ENCODE measurements at places on chromosomes 3 and 15.

DNA sequence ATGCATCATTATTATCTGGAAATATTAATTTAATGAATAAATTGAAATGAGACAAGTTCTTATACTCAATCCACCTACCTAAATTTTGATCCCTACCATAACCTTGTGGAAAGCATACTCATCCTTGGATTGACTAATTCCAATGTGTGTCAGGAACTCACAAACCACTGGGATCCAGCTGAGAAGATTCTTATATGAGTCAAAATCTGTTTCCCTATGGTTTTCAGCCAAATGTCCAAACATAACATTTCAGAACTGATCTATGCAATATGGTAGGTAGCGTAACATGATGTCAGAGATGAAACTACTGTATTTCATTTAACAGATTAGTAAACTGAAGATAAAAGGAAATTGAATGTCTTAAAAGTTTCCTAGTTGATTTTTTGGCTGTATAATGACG lies 250.0 kb downstream of the PLOD2 start:
- no peak for DNase-seq

DNA sequence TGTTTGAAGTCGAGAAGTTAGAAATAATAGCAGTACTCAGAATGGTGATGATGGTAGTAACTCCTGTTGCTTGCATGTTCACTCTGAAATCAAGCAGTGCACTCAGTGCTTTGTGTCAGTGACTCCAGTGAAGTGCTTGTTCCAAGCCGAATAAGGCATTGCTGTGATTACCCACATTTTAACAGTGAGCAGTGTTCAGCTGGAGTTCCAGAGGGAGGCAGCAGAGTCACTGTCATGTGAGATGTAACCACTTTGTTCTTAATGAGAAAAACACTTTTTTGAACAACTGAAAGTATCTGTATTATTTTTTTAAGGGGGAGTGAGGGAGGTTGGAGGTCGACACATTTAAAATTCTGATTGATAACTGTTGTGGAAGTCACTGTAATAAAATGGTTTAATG lies 3.7 kb downstream of the MDFIC2 start:
- no peak for DNase-seq

- peak; percentile 88 for DNase-seq
Observed at GRCh38 chr3:11283139-11283475, 10.9 kb downstream of the ATG7 start.

GRCh38 chr3:189947948-189948723 lies 172.6 kb downstream of the P3H2 start:
- DNase-seq = peak; percentile 18

DNA sequence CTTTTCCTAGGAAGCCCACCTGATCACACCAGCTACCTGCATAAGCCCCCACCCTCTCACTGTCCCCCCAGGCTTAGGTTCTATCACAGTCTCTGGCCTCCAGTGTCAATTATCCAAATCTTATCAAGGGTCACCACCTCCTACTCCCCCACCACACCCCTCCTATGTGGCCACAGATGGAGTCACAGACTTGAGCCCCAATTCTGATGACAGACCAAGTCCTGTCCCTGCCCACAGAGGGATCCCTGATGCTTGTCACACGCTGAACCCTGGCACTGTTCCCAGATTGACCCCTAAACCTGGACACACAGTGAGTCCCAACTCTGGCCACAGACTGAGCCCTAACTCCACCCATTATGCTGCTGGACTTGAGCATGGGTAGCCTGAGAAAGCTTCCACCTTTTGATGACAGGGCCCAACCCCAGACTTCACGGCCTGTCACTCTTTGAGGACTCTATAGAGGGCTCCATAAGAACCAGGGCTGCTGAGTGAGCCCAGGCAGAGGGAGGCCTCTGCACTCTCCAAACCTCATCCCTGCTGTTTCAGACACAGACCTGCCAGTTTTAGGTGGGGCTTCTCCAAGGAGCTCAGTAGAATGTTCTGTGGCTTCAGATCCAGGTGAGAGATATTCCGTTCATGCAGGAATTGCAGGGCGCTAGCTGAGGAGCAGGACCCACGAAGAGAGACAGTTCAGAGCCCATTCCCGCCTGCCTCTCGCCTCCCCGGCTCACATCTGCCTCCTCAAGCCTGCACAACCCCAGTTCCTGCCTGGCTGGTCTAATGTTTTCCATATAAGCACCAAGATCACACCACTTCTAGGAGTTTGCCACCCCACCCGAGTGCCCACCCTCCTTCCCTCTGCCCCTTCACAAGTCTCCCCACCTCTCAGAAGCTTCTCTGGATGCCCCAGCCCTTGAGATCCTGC lies 1.8 kb downstream of the ULK3 start:
- DNase-seq = no peak
